ENCODE measurements at places on chromosomes 6 and 20.

DNA sequence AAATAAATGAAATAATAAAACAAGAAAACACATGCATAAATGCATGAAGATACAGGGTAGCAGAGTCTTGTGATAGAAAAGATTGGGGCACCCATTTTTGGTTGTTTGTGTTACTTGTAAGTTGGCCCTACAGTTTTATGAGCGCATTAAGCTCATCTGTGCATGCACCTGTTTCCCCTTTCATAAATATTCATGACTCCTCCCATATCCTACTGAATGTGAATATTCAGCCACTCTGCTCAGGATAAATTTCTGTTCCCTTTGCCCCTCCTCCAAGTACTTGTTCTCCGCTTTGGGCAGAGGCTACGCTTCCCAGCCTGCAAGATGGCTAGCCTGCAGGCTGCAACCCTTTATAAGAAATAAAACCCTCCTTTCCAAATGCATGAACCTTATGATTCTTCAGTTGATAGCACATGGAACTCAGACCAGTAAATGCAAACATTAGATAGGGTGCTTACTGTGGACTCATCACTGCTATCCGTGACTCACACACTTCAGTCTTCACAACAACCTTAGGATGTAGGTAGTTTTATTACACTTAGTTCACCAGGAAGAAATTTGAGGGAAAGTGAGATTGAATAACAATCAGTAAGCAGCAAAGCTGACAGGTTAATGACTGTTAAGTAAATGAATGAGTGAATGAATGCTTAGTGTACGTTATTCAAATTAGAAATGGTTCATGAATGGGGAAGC is 15.0 kb downstream of the ALDH8A1 start:
- DNase-seq: no peak

DNA sequence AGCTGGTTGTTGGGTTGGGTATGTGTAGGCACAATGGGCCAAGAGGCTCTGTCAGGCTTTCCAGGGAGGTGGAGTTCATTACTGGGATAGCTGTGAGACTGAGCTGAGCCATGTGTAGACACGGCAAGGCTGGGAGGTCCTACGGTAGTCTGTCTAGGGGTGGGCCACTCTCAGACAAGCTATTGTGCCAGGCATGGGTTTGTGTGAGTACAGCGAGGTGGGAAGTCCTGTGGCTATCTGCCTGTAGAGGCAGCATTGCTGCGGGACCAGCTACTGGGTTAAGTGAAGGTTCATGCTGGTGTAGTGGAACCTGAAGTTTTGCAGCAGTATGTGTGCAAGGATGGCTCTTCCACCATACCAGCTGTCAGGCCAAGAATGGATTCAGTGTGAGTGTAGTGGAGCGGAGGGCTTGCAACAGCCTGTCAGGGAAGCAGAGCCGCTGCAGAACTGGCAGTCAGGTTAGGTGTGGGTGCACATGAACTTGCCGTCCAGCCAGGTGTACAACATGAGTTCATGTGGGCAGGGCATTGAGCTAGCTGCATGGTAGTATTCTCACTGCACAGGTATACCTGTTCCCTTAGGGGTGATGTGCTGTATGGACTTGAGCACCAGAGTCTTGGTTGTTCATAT is 78.0 kb upstream of the CENPW start:
- DNase-seq: no peak

DNA sequence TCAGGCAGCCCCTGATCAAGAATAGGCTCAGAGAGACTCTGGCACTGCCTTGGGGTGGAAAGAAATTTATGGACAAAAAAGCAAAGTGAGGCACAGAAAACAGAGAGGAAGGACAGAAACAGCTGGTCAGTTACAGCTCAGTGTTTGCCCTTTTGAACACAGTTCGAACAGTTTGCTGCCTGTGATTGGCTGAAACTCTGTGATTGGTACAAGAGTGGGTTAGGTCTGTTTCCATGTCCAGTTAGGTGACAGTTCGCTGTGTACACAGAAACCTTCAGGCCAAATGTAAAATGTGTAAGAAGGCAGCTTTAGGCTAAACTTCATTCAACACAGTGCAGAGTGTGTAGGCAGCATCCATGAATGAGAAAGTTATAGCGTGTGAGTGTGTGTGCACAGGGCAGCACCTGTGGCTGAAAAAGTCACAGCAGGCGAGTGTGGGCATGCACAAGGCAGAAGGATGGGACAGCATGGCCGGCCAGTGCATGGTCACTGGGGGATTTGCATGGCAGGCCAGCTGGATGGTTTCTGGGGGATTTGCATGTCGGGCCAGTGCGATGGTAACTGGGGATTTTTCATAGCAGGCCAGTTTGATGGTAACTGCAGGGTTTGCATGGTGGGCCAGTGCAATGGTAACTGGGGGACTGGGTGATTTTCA is 75.4 kb upstream of the FRMD1 start:
- no peak for DNase-seq

- no peak for DNase-seq
Observed at GRCh38 chr6:17458966-17459365, 65.6 kb downstream of the CAP2 start.

GRCh38 chr6:21384216-21384615 is 209.3 kb upstream of the SOX4 start:
- DNase-seq: no peak

DNA sequence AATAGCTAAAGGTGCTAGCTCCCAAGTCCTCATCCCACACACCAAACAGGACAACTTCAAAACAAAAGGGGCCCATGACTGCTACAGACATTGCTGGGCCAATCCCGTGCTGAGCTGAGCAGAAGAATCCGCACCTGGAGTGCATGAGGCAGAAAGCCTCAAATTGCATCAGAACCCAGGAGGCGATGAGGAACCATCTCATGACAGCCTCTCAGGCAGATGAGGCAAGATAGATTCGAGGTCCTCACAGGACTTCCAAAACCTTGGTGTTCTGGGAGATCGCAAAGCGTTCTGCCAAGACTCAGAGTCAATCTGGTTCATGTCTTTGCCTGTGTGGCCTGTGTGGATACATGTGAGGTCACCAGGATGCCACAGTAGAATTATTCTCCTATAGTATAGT is 32.8 kb upstream of the SSTR4 start:
- no peak for DNase-seq

GRCh38 chr20:59010321-59010994 is 3.4 kb upstream of the CTSZ start:
- DNase-seq: no peak

GRCh38 chr6:27501187-27501586 is 28.3 kb upstream of the ZNF184 start:
- DNase-seq: no peak

DNA sequence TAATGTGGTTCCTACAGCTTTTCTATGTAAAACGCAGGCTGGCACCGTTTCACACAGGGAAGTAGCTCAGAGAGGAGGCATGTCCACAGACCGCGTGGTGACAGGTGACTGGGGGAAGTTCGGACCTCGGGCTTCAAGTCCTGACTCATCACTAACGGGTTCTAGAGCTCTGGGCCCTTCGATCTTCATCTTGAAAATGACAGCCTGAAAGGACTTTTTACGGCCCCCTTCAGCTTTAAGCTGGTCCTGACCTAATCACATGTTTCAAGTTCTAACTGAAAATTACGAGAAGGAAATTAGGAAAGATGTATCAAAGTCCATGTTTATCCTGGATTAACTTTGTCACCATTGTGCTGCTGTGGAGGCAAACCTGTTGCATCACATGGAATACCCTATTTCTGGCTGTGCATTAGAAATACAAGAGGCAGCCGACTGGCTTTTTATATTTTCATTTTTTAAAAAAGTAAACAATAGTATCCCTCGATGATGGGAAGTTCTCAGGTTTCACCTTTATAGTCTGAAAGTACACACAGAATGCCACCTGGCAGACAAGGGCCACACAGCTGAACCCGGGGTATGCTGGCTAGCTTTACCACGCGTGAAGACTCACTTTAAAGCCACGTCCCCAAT is 2.0 kb downstream of the MAN1A1 start:
- DNase-seq: peak; percentile 57

DNA sequence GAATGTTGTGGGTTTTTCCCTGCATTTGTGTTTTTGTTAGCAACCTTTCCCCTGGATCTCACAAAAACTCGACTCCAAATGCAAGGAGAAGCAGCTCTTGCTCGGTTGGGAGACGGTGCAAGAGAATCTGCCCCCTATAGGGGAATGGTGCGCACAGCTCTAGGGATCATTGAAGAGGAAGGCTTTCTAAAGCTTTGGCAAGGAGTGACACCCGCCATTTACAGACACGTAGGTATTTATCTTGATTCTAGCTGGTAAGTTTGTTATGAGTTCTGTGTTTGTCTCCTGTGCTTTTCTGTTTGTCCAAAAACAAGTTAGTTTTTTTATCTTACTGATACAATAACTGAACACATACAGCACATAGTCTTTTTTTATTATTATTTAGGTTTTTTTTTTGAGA is 3.0 kb downstream of the SLC25A27 start:
- no peak for DNase-seq

GRCh38 chr6:37135835-37136694 is 33.9 kb upstream of the PIM1 start:
- DNase-seq: no peak

- no peak for DNase-seq
Observed at GRCh38 chr6:31829633-31830283, 2.2 kb downstream of the HSPA1B start.

DNA sequence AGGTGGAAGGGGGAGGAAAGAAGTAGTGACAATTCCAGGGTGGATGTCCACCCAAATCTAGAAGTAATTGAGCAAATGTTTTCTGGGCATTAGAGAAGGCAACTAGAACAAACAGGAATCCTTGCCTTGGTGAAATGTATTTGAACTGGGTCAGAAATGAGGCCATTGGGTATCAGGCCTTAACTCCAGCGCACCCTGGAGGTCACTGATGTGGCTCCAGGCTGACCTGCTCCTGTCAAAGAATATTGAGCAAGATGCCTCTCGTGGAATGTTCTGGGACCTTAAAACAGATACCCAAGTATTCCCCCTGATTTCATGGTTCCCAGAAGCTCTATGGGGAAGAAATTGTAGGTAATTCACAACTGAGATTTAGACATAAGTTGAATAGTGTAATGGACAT is 6.9 kb downstream of the HLA-DPB1 start:
- DNase-seq: peak; percentile 53

DNA sequence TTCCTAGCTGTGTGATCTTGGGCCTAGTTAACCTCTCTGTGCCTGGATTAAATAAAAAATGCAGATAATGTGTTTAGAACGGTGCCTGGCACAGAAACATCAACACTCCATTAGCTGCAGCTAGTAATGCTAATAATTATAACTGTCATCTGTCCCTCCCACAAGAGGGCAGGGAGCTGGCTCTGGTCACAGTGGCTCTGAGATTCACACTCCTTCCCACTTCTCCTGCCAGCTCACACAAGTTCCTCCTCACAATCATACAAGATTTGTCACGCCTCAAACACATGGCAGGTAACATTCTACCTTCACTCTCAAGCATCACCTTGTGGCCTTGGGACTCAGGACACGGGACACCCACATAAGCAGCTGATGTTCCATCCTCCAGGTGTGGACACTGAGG is 2.4 kb downstream of the ADA start:
- no peak for DNase-seq

DNA sequence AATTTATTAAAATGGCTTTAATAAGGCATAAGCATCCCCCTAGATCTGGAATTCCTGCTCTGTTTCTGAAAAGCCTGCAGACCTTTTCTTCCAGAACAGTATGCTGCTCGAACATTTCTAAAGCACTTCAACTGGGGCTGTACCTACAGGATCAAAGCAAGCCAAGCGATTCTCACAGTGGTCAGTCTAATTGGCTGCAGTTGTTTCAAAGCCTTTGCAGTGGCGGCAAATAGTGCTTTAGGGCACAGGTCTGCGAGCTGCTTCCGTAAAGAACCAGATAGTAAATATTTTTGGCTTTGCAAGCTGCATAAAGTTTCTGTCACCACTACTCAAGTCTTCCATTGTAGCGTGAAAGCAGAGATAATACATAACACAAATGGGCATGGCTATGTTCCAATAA is 88.9 kb upstream of the FBXL4 start:
- no peak for DNase-seq

- peak; percentile 49 for DNase-seq
Observed at GRCh38 chr20:20489054-20489453, 121.2 kb downstream of the INSM1 start.

- no peak for DNase-seq
Observed at GRCh38 chr6:161649068-161649467, 375.2 kb upstream of the AGPAT4 start.

GRCh38 chr20:57601211-57601570 is 19.0 kb downstream of the ZBP1 start:
- no peak for DNase-seq

DNA sequence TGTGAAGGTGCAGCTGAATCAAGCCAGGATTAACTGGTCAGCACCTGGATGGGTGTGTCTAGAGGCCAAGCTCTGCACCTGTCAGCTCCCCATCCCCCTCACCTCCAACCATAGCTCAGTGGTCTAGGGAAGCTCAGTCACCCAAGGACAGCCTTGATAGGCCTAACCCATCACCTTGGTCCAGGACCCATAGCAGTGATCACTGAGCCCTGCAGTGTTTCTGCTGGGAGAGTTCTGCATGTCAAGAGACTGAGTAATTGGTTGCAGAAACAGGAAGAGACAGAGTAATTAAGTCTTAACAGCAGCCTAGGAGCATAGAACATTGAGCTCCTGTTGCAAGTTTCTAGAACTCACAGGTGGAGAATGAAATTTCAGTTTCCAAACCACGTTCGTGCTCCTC is 18.7 kb upstream of the RALGAPB start:
- peak; percentile 49 for DNase-seq

- DNase-seq: peak; percentile 78
Observed at GRCh38 chr6:116371120-116371917, 572 bp downstream of the DSE start.

GRCh38 chr6:111096246-111096645 is 8.9 kb downstream of the SLC16A10 start:
- DNase-seq: no peak

- peak; percentile 42 for DNase-seq
Observed at GRCh38 chr6:107956586-107957307, 1.3 kb downstream of the SEC63 start.

GRCh38 chr20:55054453-55054852 is 579.1 kb downstream of the DOK5 start:
- no peak for DNase-seq

GRCh38 chr20:1341561-1342265 is 12.8 kb upstream of the SDCBP2 start:
- DNase-seq: no peak

DNA sequence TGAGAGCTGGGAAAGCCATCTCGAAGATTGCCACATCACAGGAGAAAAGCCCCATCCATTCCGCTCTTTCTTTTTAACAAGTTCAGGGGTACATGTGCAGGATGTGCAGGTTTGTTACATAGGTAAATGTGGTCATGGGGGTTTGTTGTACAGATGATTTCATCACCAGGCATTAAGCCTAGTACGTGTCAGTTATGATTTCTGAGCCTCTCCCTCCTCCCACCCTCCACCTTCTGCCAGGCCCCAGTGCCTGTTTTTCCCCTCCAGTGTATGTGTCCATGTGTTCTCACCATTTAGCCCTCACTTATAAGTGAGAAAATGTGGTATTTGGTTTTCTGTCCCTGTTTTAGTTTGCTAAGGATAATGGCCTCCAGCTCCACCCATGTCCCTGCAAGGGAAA is 566.5 kb upstream of the AGPAT4 start:
- no peak for DNase-seq
